ENCODE measurements at places on chromosomes 6 and 20.

GRCh38 chr6:104162036-104162669 lies 697.6 kb downstream of the HACE1 start:
- DNase-seq, result no peak

- no peak for DNase-seq
Observed at GRCh38 chr6:151179321-151179720, 60.4 kb upstream of the AKAP12 start.

GRCh38 chr6:113143206-113143605 lies 713.9 kb upstream of the MARCKS start:
- DNase-seq, result no peak

GRCh38 chr20:1820138-1821079 lies 74.8 kb upstream of the SIRPA start:
- no peak for DNase-seq
